ENCODE measurements at places on chromosomes 7 and 10. TPM values are rescaled to one million over a fixed set of nuclear protein-coding genes. Genes with fewer than 3 reads are reported as not detected.

GRCh38 chr10:75238182-75239095, 2.7 kb upstream of the COMTD1 start:
- DNase-seq, result peak; percentile 31

The PAOX gene
- 2.1 TPM for total RNA-seq

GRCh38 chr7:120014925-120015465, 258.0 kb upstream of the KCND2 start:
- no peak for DNase-seq

DNA sequence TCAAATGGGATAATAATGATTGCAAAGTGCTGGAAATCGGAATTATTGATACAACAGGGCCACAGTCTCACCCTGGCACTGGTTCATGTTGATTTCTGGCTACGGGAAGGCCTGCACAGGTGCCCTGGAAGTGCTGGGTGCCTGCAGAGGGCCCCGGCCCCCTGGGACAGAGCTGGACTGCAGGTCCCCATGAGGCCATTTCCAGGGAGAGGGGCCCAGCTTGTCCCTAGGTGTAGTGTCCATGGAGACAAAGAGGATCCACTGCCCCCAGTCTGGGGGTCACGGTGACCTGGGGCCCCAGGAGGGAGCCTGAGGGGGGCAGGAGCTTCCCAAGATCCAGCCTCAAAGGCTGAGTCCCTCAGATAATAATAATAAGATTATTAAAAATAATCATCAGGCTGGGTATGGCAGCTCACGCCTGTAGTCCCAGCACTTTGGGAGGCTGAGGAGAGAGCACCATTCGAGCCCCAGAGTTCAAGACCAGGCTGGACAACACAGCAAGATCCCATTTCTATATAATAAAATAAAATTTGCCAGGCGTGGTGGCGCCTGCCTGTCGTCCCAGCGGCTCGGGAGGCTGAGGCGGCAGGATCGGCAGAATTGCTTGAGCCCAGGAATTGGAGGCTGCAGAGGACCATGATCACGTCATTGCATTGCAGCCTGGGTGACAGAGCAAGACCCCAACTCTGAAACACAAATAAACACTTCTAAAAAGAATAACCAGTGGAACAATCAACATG, 98.1 kb downstream of the MICALL2 start:
- DNase-seq, result no peak

DNA sequence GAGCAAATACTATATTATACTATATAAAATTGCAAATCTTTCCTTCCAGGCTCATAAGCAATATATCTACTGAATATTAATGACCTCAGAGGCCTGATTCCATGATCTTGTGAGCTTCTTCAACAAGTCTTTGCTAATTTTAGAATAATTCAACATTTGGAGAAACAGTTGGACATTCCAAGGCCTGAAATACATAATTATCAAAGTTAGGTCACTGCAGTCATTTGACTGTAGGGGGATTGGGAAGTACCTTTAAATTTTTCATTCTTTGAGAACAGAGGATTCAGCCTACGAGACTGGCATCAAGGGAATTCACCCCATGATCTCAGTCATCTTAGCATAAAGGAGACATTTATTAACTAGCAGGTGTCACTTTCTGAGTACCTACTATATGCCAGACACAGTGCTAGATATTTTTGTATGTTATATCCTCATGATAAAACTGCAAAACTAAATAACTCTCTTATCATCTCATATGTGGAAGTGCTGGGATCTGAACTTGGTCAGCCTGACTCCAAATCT, 85.4 kb downstream of the DOCK4 start:
- DNase-seq, result no peak

DNA sequence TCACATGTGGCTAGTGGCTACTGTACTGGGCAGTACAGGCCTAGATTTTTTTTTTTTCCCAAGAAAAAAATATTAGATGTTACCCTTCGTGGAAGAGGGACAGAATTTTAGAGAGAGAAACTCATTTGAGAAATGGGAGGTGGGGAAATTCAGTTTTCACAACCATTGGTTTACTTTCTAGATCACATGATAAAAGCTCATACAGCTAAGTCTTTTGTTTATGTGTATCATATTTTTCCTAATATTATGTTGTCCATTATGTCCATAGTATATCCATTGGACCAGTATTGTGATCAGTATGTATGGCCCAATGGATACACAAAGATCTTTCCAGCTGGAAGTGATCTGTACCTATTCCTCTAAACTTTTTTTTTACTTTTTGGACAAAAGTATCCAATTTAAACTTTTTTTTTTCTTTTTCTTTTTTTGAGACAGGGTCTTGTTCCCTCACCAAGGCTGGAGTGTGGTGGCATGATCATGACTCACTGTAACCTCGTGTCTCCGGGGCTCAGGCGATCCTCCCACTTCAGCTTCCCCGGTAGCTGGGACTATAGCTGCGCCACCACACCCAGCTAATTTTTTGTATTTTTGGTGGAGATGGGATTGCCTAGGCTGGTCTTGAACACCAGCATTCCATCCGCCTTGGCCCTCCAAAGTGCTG, 4.1 kb downstream of the CALU start:
- DNase-seq, result no peak

DNA sequence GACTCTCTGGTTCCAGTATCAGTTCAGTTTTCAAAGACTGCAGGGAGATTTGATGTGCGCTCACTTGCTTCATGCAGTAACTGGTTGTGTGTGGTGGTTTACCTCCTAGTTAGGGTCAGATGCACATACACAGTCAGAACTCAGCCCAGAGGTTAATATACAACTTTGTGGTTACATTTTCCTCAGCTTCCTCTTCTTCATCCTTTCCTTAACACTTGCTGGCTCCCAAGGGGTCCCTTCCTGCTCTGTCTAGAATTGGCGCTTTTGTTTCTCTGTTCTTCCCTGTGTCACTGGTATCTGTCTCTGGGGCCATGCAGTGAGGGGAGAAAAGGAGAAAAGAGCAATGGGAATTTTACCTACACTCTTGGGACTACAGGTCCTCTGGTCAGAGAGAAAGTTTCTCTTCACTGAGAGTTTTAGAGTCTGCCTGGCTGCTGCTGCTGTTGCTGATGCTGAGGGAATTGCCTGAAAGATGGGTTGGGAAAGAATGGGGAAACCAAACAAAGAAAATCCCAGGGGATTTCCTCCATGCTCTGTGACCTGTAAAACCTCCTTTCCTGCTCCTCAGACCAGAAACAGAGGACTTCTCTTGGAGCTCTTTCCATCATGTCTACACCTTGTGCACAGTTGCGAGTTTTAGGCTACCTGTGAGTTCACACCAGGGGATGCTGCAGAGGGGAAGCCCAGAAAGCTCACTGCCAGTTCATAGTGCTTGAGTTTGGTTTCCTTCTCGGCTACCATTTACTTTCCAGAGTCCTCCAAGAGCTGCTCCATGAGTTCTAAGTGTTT, 74.6 kb downstream of the WDFY4 start:
- no peak for DNase-seq

- DNase-seq, result no peak
These were observed 74.3 kb downstream of the ANKRD7 start for GRCh38 chr7:118298771-118299170.

- DNase-seq, result peak; percentile 10
These were observed 138.1 kb downstream of the RELN start for GRCh38 chr7:103851357-103851756.

- DNase-seq, result no peak
These were observed 173.2 kb upstream of the KIAA1217 start for GRCh38 chr10:24035761-24036160.

The CALCR gene
- not detected for total RNA-seq

GRCh38 chr7:80348223-80348622, 163.6 kb downstream of the GNAT3 start:
- no peak for DNase-seq

DNA sequence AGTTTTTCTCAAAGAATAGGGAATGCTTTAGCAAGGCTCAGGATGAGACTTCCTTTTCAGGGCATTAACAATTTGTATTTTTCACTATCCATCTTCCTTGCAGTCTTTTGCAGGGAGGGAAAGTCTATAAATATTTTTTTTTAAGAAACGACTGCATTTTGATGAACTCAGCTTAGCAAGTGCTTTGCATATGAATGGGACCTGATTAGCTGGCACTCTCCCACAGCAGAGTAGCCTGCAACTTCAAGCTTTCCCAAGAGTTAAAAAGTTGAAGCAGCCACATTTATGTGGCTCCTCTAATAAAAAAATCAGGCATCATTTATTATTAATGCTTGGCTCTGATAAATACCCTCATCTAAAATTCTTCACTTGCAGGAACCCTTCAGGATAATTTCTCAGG, 134.0 kb downstream of the GRID1 start:
- DNase-seq, result no peak

GRCh38 chr10:97323501-97323900, 4.4 kb downstream of the FRAT1 start:
- DNase-seq, result no peak

DNA sequence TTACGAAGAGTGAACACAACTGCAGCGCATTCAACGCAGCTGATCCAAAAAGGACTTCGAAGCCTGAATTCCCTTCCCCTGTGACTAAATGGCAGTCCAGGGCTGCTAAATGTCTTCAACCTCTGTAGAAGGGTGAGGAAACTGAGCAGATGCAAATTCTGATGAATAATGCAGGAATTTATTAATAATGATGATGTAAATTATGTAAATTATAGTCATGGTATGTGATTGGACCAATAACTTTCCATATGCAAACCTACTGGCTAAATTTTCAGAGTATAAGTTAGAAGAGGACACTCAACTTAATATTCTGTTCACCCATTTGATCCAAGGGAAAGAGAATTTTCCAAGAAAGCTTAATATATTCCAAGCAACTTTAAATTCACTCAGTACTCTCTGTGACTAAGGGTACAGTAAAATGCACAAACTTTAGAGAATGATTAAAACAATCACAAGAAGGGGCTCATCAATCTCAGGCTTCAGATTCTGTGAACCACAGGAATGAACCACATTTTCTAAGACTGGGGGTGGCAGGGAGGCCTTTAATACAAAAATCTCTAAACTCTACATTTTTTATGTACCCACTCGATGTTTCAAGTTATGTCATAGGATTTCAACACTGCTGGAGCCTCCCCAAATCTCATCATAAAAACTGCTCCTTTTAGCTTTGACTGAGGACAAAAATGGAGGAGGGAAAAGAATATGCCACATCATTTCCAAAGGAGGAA, 3.5 kb downstream of the FGFR2 start:
- no peak for DNase-seq

The SPDYE5 gene
- total RNA-seq, result not detected

DNA sequence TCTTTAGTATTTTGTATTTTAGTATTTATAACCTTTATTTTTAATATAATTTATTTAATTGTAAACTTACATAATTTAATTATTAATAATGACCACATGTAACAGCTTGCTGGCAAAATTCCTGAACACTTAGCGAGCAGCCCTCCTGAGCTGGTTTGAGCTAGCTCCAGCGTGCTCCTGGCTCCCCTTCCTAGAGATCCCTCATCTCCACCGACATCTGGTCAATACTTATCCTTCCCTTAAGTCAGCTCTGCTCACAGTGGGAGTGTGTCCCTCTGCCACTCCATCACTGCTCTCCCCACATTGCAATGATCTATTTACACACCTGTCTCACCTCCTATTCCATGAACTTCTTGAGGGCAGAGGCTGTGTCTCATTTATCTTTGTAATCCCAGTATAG, 20.6 kb upstream of the TBXAS1 start:
- no peak for DNase-seq

The GFRA1 gene
- not detected for total RNA-seq

Measured in A673 (cell line).